ENCODE measurements at places on chromosomes 7 and 10. TPM values are rescaled to one million over a fixed set of nuclear protein-coding genes. Genes with fewer than 3 reads are reported as not detected.

The ATRNL1 gene
- 15.8 TPM for total RNA-seq

- no peak for DNase-seq
These were observed 1.7 kb upstream of the LDB1 start for GRCh38 chr10:102121739-102122372.

DNA sequence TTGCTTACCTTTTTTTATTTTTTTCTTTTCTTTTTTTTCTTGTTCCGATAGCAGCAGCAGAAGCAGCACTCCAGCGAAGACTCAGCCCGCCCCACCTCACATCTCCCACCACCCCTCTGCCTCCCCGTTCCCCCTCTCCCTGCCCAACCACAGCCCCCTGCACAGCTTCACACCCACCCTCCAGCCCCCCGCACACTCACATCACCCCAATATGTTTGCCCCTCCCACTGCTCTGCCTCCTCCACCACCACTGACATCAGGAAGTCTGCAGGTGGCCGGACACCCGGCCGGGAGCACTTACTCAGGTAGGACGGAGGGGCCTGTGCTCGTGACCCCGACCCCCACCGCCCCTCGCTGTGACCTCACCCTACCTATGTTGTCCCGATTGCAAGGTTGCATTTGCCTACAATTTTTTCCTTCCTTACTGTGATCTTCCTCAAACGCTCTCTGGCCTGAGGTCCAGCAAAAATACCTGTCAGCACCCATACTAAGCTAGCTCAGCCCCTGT lies 367.2 kb upstream of the GALNT17 start:
- no peak for DNase-seq

The CYP26C1 gene
- not detected for total RNA-seq

GRCh38 chr10:120076996-120077706 lies 184.6 kb downstream of the SEC23IP start:
- no peak for DNase-seq

DNA sequence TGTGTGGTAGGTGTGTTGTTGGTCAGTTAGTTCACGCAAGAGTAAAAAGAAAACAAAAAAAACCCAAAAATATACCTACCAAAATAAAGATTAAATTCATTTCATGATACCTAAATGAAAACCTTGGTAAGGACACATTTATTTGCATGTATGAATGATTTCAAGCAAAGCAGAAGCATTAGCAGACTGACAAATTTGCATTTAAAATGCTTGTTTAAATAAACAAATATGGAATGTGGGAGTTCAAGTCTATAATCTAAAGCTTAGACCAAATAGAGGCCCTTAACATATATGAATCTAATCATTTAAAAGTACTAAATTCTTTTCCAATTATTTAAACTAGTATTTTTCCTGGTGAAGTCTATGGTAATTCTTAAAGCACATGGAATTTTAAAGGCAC lies 35.8 kb downstream of the GNAT3 start:
- no peak for DNase-seq

The CALML5 gene
- not detected for total RNA-seq

The TACC2 gene
- 16.5 TPM for total RNA-seq

- no peak for DNase-seq
These were observed 132.8 kb upstream of the MGMT start for GRCh38 chr10:129334266-129334665.

The NKX1-2 gene
- total RNA-seq = 0.07 TPM

DNA sequence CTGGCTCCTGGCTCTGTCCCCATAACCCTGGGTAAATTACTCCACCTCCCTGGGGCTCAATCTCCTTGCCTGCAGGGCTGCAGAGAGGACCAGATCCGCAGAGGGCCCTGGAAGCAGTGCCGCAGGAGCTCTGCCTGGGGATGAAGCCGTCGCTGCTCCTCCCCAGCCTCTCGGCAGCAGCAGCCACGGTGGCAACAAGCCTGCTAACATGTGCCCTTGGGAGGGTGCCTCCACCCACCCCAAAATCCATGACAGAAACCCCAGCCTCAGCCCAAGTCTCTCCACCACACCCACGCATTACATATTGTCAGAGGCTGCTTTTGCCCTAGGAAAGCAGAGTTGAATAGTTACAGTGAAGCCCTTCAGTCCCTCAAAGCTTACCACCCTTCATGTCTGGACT lies 486.4 kb upstream of the FOXK1 start:
- no peak for DNase-seq

DNA sequence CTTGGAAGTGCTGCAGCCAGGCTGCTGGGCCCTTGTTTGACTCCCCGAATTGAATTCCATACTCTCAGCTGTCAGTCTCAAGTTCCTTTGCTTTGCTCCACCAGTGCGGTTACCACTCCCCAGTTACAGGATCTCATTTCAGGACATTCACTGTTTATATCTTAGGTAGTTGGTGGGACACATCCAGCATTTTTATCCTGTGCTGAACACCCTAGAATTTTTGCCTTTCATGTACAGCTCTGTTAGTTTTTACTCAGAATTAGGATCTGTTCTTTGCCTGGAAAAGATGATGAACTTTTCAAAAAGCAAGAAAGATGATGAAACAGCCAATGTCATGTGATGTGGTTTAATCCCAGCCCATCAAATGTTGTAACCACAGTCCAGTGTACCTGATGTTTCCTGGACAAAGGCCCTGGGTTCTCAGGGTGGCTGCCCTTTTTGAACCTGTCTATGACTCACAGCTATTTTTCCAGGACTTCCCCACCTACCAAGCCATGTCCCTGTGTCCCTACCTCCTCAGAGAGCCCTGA lies 149.7 kb downstream of the NOC3L start:
- DNase-seq = no peak

GRCh38 chr7:15489861-15490260 lies 72.0 kb downstream of the AGMO start:
- no peak for DNase-seq

GRCh38 chr10:63972949-63973827 lies 452.0 kb downstream of the REEP3 start:
- no peak for DNase-seq

GRCh38 chr10:14409247-14409646 lies 78.5 kb upstream of the FRMD4A start:
- DNase-seq = no peak

DNA sequence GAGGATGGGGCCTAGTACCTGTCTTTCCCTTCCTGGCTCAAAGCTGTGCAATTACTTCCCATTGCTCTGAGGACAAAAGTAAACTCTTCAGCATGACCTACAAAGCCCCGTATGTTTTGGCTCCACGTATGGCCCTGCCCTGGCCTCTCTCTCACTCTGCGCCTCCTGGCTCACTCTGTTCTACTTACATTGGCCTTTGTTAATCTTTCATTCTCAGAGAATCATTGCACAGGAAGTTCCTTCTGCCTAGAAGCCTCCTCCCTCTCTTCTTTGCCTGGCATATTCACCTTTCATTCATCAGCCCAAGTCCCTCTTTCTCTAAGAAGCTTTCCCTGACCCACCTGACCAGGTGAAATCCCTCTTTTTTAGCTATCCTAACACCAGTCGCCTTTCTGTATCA lies 23.9 kb downstream of the LIPM start:
- no peak for DNase-seq

The HMX3 gene
- not detected for total RNA-seq

- DNase-seq = no peak
These were observed 167.8 kb downstream of the KIF20B start for GRCh38 chr10:89869180-89869579.

DNA sequence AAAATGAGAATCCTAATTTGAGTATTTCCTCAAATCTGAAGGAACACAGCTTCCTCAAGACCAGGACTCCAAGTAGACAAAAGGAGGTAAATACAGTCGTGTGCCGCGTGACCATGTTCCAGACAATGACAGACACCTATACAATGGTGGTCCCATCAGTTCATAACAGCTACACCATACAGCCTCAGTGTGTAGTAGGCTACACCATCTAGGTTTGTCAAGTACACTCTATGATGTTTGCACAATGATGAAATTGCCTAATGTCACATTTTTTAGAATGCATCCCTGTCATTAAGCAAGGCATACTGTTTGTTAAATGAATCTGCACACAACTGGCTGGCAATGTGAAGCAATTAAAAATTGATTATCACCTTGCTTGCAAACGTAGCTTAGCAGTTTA lies 107.9 kb downstream of the PROSER2 start:
- no peak for DNase-seq

DNA sequence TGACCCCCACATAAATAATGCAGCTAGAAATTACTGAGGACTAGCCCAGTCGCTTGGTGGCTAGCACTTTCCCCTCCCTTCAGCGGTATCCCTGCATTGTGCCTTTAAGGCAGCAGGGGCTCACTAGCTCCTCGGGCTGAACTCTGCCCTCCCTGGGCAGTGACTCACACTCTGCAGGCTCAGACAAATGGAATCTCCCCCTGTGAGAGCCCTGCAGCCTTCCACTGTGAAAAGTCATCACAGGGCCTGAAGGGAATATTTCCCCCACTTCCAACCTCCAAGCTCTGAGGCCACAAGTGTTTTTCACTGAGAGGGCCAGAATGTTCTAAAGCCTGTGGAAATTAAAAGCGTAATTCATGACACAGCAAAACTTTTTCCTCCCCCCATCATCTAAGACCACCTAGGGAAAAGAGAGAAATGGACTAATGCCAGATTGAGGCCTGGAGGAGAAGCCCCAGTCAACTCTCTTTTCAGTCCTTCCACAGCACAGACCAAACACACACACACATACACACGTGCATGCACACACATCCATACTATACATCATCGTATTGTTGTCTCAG lies 93.6 kb upstream of the COL1A2 start:
- peak; percentile 97 for DNase-seq

- DNase-seq = no peak
These were observed 94.1 kb upstream of the PCBD1 start for GRCh38 chr10:70982443-70982842.

- DNase-seq = no peak
These were observed 169.0 kb upstream of the KIAA1217 start for GRCh38 chr10:24039897-24040296.

DNA sequence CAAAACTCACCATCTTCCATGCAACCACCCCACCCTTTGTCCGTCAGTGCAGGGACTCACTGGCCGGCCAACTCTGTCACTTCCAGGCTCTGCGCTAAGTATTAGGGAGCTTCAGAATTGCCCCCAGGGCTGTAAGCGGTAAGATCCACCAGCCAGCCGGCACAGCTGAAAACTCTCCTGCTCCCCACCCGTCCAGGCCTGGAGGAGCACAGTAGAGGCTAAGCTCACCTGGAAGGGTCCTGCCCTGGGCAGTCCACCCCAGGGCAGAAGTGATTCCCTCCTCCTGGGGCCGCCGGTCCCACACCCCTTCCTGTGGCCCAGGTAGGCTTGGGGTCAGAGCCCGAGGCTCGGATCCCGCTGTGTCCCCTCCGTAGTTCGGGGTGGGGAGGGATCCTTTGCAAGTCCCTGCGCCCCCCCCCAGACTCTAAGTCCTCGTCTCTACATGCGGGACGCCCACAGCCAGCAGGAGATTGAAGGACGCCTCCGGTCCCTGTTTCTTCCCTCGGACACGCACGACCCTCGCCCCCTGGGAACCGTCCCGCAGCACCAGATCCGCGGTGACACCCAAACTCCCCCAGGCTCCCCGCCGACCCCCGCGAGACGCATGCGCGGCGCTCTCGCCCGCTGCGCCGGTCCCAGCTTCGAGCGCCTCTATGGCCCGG lies 138.9 kb downstream of the ARHGAP22 start:
- DNase-seq = no peak

DNA sequence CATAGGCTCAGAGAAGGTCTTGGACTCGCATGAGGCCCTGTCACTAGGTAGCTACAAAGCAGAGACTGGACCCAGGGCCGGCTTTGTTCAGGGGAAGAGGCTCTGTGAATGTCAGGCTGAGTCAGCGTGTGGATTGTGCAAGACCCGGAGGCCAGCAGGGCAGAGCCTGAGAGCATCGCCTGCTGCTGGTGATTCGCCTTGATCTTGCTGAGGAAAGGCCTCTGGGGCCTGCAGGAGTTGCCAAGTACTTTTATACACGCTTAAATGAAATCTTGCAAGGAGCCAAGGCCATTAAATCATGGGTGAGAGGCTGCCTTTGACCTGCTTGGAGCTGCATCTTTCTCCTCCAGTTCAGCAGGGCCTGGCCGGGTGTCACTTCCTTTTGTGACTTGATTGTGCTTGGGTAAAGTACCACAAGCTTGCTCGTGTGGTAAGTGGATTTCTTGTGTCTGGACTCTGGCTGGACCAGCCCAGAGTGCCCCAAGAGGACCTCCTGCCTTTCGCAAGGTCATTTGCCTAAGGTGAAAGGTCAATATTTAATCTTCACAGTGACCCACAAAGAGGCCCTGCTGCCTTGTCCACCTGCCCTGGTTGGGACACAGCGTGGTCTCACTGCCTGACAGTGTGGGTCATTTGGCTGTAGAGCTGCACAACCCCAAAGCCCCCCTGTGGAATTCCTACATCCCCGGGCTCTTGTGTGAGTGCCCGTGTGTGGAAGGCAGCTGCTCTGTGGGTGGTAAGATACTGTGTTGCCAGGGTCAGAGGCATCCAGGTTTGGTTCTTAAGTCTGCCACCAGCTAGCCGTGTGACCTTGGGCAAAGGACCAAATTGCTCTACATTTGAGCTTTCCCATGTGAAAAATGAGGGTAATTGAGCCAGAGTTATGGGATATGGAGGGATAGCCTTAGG lies 38.6 kb upstream of the SH2D4B start:
- DNase-seq = peak; percentile 95

The ZYX gene
- total RNA-seq = 477 TPM
